ENCODE measurements at places on chromosomes 16 and 17.

DNA sequence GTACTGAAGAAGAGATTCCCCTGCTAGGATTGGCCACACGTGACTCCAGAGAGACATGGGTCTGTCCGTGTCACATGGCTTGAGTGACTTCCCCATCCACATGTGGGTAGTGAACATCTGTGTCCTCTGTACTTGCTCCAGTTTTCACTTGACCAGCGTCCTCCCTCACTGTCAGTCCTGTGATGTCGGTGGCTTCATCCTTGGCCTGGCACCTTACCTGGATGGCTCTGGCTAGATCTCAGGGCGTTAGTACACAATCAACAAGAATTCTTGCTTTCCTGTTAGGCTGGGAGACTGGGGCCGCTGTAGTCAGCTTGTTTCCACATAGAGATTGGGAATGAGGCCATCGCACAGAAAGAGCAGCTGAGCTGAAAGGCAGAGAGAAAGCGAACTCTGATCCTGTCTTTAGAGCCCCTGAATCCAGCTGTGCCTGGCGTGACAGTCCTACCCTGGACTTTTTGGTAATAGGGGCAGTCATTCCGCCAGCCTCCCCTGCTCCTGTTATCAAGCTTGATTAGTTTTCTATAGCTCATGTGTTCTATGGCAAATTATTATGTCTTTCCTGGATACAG lies 227.3 kb downstream of the SNX29 start:
- DNase-seq = no peak

DNA sequence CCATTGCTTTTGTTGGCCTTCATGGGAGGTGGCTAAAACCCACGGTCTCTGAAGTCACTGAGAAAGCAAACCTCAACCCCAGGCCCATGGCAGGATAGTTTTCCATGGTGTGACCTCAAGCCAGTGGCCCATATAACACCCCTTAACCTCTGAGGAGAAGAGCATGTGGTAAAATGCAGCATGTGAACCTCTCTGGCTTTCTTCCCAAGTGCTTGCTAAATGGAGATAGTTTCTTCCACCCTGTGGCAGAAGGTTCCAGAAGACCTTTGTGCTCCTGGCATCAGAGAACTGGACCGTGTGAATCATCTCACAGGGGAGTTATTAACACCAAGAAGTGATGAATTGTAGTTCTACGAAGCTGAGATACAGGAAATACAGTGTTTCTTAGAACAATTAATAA lies 47.3 kb downstream of the MYOCD start:
- no peak for DNase-seq

DNA sequence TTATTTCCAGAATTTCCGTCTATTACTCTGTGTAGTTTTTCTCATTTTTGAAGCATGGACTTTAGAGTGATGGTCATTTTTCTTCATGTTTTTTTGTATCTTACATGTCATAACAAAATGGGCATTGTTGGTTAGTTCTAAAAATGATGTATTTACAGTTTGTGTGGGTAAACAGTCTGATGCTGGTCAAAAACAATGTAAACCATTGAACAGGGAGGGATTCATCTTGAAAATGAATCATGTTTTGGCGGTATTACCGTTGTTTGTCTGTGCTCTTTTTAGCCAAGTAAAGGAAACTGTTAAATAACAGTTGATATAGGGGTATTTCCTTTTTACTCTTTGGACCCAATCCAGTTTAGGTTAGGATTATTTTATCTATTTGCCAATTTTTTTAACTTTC lies 315.8 kb downstream of the BCAS3 start:
- no peak for DNase-seq

DNA sequence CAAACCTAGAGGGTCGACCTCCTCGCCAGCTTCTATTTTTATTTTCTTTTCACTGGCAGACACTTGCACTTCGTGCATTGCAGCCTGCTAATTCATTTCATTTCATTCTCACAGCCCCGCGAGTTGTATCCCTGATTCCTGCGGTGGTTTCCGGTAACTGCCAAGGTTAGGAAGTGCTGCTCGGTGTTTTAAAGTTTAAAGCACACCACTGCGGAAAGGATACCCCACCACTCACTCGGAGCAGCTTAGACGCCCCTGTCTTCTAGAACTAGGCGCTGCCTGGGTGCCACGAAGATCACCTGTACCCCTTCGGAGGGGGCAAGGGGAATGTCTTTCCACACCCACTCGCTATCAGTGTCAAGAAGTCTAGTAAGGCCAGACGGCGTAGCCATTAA lies 509 bp downstream of the CNEP1R1 start:
- DNase-seq = no peak

DNA sequence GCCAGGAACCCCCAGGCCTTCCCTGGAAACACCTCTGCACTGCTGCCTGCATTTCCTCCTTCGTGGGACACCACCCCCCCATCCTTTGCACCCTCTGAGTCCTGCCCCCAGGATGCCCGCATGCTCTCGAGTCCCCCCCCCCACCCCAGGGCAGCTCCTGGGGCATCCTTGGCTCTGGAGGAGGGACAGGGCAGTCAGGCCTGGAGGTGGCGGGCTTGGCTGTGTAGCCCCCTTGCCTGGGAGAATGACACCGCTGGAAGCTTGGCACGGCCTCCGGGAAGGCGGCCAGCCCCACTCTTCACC lies 98.9 kb upstream of the GSE1 start:
- no peak for DNase-seq

GRCh38 chr16:54817940-54818574 lies 112.6 kb upstream of the IRX5 start:
- DNase-seq = no peak

- DNase-seq = no peak
Measured at GRCh38 chr16:50568187-50568815, 20.1 kb downstream of the NKD1 start.

DNA sequence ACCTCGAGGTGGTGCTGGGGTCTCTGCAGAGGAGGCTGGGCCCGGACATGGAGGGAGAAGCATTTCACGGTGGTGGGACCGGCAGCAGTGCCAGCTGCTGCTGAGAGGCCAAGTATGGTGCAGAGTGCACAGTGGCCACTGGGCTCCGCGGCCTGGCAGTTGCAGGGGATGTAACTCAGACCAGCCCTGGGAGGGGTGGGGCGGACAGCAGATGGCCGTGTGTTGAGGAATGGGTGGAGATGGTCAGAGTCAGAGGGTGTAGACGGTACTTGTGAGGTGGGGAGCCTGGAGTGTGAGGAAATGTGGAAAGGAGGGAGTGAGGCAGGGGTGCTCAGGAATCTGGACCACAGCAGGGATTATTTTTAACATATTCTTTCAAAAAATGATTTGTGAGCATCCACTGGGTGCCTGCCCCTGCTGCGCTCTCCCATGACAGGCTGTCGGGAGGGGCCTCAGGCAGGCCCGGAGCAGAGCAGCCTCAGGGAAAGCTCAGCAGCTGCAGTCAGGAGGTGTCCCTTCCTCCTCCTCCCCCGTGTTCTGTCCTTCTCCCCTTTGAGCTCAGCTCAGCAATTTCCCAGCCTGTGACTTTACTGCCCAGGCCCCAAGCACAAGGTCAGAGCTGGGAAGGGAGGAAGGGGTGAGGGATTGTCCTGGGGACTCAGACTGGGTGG lies 113.1 kb downstream of the RAP1GAP2 start:
- no peak for DNase-seq

- DNase-seq = no peak
Measured at GRCh38 chr16:23624092-23624491, 17.0 kb downstream of the PALB2 start.

DNA sequence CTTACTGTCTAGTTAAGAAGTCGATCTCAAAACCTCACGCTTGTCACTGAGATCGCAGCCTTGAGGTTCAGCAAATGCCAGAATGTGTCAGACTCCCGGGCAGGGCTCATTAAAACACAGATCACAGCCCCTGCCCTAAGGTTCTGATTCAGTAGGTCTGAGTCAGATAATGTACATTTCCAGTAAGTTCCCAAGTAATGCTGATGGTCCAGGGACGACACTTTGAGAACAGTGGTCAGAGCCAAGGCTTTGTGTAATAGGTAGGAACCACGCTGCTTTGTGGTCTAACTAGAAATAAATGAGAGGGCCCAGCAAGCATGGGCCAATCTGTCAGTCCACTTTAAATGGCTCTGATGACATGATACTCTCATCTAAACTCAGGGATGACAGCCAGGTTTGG lies 228.6 kb downstream of the ZFHX3 start:
- no peak for DNase-seq

DNA sequence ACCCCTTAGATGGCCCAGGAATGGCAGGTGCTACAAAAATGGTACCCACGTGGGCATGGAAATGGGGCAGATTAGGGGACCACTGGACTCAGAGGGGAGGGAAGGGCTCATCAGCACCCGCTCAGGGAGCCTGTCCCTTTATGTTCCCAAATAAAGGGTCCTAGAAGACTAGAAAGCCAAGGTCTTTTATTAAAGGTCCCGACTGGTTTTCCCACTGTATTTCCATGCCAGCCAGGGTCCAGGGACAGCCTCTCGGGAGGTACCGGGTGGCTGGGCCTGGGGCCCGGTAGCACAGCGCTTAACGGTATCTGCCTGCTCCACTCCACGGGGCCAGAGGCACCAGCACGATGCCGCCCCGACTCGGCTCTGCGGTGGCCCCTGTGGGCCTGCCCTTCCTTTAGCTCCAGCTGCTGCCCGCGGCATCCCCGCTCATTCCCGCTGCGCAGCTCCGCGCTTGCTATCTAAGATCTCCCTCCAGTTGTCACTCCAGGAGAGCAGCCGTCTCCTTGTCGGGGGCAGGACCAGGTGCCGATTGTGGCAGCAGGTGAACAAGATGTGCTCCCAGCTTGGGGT lies 1.4 kb downstream of the NT5C start:
- no peak for DNase-seq

GRCh38 chr17:2063261-2064146 lies 8.6 kb downstream of the HIC1 start:
- DNase-seq = no peak

GRCh38 chr16:3112058-3112880 lies at the start of gene ZNF205:
TSS of gene ZNF205 (plus strand) at chr16:3112586. CDS start at chr16:3113431, 845 bp downstream.
- DNase-seq = peak; percentile 71

- DNase-seq = no peak
Measured at GRCh38 chr16:78599271-78599670, 499.8 kb downstream of the WWOX start.

- no peak for DNase-seq
Measured at GRCh38 chr16:13999071-13999894, 71.8 kb upstream of the MRTFB start.

DNA sequence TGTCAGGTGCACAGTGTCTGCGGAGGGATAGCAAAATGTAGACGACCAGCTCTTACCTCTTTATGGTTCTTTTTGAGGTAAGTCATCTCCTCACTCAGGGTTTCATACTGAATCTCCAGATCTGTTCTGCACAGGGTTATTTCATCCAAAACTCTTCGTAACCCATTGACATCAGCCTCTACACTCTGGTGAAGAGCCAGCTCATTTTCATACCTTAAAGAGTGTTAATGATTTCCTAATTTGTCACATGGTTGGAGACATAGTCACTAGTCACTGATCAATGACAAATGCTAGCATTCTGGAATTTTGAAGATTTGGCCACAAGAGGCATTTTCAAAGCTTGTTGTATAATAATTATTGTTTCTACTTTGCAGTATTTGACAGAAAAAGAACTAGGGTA lies 1.3 kb downstream of the KRT25 start:
- no peak for DNase-seq

GRCh38 chr16:29256501-29256981 lies 150.0 kb downstream of the NPIPB11 start:
- DNase-seq = no peak

GRCh38 chr17:64130559-64131001 lies 636 bp upstream of the ERN1 start:
- DNase-seq = no peak

GRCh38 chr16:30399435-30400186 lies 4.4 kb downstream of the ZNF48 start:
- DNase-seq = no peak

DNA sequence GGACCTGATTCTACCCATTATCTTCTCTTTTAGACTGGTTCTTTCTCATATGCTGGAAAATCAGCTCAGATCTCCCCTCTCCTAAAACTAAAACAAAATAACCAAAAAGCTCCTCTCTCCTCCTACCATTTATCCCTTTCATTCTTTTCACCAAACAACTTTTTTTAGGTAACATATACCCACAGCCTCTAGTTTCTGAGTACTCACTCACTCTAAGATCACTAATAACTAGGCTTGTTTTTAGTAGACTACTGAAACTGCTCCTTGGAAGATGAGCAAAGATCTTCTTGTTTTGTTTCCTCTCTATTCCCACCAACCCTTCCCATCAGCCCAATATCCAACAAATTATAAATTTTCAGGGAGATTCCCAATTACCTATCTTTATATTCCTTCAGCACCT lies 129.0 kb downstream of the SKAP1 start:
- no peak for DNase-seq

DNA sequence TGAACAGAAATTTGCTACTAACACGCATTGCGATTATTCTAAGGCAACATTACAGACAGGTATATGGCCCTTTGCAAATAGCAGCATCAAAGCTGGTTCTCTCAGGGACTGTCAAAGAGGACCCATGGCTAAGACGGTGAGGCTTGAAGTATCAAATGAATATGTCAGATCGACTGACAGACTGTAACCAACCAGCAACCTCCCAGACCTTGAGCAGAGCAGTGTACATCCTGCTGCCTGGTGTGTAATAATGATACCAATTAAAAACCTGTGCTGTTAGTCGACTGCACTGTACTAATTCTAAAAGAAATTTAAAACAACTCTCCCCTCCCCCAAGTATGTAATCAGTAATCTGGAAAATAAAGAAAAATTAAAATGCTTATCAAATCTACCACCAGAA lies 35.9 kb upstream of the GHDC start:
- DNase-seq = no peak

DNA sequence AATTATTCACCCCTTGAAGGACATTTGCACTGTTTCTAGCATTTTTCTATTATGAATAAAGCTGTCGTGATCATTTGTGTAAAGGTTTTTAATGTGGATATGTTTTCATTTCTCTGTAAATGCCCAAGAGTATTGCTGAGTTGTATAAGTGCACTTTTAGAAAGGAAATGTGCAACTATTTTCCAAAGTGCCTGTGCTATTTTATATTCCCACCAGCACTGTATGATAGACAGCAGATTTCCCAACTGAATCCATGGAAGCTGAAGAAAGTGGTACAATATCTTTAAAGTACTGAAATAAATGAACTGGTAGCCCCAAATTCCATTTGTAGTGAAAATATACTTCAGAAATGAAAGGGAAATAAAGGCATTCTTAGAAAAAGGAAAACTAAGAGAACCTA lies 238.4 kb downstream of the BCAS3 start:
- DNase-seq = no peak

- DNase-seq = no peak
Measured at GRCh38 chr16:82016964-82017363, 5.7 kb upstream of the SDR42E1 start.

GRCh38 chr16:52677501-52677900 lies 130.6 kb upstream of the TOX3 start:
- DNase-seq = no peak

GRCh38 chr17:80308692-80309517 lies 48.3 kb downstream of the RNF213 start:
- no peak for DNase-seq

DNA sequence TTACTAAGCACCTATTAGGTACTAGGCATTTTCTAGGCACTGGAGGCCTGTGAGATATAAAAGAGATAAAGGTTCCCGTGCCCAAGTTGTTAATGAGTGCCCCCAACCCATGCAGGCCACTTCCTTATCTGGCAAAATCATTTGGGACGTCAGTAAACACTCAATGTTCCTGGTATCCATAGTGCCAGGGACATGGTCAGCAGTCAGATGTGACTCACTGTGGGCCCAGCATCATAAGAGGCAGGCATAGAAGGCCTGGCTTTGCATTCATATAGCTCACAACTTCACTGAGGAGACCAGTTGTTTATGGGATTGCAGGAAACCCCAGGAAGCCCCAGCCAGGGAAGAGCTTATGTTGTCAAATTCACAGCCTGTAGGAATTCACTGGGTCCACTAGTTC lies 81.1 kb downstream of the MRC2 start:
- DNase-seq = no peak

- DNase-seq = no peak
Measured at GRCh38 chr16:66409156-66409555, 17.9 kb upstream of the BEAN1 start.

Data from cerebellar nuclear complex (tissue), 1 donor.